ENCODE measurements at places on chromosomes 11 and 22.

GRCh38 chr11:76086743-76087635, 119.3 kb downstream of the WNT11 start:
- DNase-seq = no peak

GRCh38 chr11:106378513-106379179, 301.2 kb downstream of the AASDHPPT start:
- no peak for DNase-seq

DNA sequence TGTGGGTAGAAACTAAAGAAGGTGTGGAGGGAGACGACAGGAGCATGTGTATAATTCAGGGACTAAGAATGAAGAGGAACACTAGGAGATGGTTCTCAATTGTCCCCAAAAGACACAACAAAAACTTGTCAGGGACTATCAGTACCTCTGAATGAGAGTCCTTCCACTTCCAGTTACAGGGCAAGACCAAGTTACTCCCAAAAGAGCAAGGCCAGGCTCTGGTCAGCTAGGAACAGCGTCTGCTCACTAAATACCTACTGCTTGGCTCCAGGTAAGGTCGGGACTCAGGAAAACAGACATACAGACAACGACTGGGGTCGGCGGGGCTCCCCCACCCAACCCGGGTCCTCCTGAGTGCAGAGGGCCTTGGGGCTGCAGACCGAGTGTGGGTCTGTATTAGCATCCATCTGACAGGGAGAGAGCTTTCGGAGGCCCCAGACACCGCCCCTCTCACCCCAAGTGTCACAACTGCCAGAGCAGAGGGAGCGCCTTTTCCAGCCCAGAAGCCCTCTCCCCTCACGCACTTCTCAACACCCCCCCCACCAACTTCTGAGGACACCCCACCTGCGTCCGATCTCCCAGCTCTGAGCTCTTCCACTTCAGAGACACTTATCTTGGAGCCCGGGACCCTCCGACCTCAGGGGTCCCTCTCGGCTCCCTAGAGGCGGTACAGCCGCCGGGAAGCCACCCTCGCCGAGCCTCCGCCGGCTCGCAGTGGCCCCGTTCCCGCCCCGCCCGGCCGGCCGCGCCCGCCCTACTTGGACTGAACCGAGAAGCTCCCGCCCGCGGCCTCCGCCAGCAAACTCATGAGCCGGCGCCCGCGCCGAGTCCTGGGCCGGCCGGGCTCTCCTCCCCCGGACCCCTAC, 522 bp downstream of the RHOG start:
- DNase-seq = no peak

DNA sequence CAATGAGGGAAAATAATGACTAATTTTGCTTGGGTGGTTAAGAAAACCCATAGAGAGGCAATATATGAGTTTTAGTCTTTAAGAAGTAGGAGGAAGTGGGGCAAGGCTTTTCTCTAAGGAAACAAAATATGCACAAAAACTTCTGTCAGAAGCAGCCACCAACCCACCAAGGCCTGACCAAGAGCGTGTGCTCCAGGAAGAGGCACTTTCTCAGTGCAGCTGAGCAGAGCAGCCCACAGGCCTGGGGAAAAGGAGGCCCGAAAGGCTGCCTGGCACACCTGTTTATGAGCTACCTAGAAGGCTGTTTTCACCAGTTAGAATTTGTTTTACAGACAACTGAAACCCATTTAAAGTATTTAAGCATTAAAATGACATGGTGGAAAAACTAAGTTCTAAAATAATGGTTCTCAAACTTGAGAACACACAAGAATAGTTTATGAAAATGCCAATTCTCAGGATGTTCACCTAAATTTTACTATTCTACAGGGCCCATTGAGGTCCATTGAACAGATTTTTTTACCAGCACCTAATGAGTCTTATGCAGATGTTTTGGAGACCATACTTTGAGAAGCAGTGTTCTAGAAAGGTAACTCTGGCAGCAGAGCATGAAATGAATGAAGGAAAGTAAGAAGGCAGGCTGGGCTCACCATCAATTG, 160.5 kb upstream of the DDI1 start:
- no peak for DNase-seq

- DNase-seq = no peak
These were observed 34.2 kb downstream of the MICAL2 start for GRCh38 chr11:12144330-12145174.

GRCh38 chr11:66081505-66081904, 11.4 kb downstream of the PACS1 start:
- DNase-seq = peak; percentile 78

DNA sequence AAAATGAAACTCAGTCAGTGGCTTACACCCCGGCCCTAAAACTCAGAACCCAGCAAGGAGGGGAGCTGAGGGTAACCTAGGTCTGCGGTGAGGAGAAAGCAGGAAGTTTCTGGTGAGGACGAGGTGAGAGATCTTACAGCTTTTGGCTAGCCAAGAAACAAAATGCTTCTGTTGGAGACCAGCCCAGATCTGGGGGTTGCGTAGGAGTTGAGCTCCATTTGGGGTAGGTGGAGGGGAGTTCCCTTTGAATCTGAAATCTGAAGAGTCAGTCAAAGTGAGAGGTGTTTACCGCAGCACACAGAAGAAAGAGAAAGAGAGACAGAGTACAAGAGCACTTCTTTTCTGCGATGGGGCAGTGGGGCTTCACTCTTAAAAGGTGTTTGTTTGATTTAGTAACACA, 29.6 kb downstream of the EHF start:
- DNase-seq = peak; percentile 66

- no peak for DNase-seq
These were observed 63.9 kb downstream of the TRMU start for GRCh38 chr22:46399251-46400024.

- no peak for DNase-seq
These were observed 517.8 kb downstream of the MN1 start for GRCh38 chr22:27283714-27284113.

DNA sequence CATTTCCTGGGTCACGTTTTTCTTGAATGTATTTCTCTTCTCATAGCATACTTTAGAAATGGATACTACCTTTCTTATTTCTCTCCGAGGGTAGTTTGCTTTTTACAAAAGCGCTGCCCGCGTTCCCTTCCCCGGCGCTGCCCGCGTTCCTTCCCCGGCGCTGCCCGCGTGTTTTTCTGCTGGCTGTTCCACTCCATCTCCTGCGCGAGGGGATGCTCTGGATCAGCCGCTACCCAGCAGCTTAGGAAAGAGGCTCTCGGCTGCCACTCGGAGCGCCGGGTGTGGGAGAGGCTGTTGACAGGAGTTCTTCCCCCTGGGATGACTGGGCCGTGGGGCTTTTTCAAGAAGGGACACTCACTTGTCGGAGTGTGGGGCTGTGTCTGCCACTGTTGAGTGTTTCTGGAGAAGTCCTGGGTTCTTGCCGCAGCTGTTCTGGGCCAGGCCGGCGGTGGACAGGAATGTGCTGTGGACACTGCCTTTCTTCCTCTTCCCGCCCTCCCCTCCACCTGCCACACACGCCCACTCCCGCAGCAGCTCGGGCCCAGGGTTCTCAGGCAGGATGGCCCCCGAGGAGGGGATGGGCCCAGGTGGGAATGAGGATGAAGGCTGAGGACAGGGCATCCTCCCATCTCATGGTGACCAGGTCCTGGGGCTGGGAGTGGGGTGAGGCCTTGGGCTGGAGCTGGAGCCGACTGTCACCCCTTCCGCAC, 30.6 kb downstream of the GLB1L2 start:
- DNase-seq = no peak

DNA sequence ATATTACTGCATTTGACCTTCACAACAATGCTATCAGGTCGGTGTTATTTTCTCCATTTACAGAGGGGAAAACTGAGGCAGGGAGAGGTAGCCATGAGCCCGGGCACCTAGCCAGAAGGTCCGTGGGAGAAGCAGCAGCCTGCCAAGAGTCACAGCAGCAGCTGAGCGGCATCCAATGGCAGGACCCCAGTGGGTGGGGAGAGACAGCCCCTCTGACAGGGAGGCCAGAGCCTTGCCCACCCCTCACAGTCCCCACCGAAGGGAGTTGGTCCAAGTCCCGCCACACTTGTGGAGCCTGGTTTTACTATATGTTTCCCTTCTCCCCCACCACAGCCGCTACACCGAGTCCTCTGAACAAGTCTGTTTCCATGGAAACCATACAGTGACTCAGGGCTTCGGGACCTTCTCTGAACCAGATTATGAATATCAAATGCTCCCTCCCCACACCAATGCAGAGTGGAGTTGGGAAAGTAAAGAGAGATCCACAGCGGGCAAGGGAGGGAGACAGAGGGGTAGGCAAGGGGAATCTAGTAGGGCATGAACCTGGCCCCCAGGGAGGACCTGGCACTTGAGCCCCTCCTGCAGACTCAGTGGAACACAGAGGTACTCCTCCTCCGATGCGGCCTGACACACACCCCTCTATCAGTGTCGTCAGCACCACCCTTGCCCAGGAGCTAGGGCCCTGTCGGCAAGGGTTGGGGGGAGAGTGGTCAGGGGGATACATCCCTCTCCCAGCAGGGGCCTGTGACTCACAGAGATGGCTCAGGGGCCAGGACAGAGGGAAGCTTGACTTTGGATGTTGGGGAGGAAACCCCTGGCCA, 2.5 kb downstream of the CHST1 start:
- DNase-seq = no peak

- DNase-seq = no peak
These were observed 87.8 kb upstream of the CARD18 start for GRCh38 chr11:105227363-105227762.

- no peak for DNase-seq
These were observed 260.7 kb downstream of the MN1 start for GRCh38 chr22:27540656-27541396.

- DNase-seq = no peak
These were observed 65.6 kb downstream of the OR4C45 start for GRCh38 chr11:50098186-50098725.

DNA sequence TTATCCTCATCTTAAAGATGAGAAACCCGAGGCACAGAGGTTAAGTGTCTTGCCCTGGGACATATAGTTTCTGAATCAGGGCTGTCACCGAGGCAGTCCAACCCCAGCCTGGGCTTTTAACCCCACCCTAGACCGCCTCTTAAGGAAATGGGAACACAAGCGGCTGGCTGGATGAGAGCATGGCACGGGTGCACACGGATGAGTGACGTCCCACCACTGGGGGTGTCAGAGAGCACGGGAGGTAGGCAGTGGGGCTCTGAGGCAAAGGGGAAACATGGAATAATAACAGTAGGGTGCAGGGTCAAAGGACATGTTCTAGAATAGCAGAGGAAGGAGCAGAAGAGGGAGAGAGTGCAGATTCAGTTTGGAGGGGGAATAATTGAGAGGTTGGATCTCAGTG, 22.3 kb downstream of the PPFIBP2 start:
- DNase-seq = no peak

DNA sequence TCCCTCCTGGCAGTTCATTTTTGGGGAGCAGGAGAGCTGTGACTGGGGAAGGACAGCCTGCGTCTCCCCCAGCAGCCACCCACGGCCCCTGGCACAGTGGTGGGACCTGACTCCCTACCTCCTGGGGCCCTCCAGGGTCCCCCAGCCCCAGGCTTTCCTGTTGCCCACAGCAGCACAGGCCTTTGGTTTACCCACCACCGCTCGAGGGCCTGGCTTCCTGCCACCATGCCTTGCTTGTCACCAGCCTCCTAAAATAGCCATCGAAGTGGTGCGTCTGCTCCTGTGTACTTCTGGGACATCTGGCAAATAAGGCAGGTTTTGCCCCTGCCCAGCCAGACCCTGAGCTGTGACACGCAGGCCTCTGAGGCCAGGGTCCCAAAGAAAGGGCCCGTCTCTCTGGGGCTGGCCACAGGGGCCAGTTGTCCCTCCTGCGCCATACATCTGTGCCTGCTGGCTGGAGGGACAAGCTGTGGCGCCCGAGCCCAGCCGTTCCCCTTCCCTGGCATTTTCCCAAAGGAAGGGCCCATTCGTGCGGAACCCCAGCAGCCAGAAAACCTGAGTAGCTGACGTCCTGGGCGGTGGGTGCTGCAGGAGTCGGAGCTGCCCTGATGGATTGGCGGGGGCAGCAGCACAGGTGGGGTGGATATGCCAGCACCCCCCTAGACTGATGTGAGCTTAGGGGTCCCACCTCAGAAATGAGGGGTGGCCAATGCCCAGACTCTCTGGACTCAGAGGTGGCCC, 14.6 kb downstream of the PHLDA2 start:
- no peak for DNase-seq

DNA sequence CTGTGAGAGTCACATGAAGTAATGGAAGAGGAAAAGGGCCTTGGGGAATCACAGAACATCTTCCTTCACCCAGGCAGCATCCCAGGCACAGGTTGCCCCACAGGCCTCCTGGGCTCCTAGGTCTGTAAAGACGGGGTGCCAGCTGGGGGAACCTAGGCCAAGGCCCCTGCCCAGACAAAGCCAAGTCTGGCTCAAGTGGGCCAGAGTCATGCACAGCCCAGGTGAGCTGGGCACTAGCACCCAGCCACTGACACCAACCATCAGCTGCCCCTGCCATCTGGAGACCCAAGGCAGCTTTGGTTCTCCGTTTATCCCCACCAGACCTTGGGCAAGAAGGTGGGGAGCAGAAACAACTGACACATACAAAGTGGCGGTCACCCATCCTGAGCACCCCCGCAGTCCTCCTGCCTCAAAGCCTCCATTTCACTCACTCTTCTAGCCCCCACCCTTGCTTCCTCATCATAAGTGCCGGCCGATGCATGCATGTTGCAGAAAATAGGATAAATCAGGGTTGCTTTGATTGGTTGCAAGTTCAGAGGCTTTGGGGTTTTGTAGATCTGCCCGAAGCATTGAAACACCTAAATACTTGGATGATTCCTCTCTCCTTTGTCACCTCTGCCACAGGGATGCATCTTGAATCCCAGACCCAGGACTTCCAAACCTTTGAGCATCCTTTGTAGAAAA, 26.5 kb upstream of the TMPRSS4 start:
- no peak for DNase-seq

GRCh38 chr11:57391111-57391510, 661 bp upstream of the PRG2 start:
- DNase-seq = no peak

GRCh38 chr11:6563121-6563619, 40.2 kb downstream of the RRP8 start:
- DNase-seq = no peak

DNA sequence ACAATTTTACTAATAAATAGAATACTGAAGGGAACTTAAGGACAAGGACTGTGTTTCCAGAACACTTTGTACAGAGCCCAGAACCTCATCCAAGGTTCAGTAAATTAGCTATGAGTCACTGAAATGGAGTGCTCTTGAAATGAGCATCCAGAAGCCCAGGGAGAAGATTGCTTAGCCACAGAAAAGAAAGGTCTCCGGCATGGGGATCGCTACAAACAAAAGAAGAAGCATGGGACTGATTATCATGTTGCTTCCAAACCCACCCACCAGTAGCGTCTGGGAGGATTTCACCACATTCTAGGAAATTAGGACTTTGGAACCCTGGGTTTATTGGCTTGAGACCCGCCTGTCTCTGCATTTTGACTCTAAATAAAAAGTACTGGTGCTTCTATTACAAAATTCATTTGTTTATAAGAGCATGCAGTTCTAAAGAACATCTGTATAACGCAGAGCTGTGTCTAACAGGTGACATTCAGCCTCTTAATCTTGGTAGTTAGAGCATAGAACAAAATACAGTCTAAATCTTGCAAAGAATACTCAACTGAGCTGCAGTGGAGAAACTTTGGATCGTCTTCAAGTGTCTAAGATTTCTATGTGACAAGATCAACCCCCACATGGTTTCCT, 35.9 kb upstream of the SESN3 start:
- no peak for DNase-seq

- DNase-seq = no peak
These were observed 32.6 kb upstream of the CHKA start for GRCh38 chr11:68153742-68154141.

Data from CD4-positive, alpha-beta T cell treated with Interferon alpha-2 for 1 hour (primary cell).